ENCODE measurements at places on chromosomes 4 and X.

DNA sequence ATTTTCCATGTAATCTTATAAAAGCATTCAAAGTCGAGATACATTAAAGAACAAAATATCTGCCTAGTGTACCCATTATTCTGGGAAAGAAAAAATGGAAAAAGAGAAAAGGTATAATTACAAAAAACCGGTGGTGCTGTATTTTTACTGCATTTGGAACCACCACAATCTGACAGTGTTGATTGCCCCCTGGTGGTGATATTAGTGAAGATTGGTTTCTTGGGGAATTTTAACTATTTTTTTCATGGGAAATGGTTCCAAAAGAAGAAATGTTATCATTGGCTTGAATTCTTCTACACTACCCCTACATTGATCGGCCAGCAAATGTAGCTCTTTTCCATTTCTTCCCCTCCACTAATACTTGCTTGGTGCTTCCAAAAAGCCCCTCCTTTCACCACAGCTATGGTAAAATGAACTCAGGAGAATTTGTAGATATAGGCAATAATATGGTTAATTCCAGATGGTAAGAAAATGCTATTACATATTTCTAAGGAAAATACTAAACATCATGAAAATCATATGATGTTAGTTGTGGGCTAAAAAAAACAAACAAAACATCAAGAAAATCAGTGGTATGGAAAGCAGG is 50.0 kb downstream of the COX18 start:
- peak; percentile 27 for DNase-seq

GRCh38 chr4:54055494-54055893 is 8.9 kb downstream of the CHIC2 start:
- DNase-seq: no peak

GRCh38 chr4:10747186-10747585 is 62.6 kb upstream of the CLNK start:
- DNase-seq: no peak

DNA sequence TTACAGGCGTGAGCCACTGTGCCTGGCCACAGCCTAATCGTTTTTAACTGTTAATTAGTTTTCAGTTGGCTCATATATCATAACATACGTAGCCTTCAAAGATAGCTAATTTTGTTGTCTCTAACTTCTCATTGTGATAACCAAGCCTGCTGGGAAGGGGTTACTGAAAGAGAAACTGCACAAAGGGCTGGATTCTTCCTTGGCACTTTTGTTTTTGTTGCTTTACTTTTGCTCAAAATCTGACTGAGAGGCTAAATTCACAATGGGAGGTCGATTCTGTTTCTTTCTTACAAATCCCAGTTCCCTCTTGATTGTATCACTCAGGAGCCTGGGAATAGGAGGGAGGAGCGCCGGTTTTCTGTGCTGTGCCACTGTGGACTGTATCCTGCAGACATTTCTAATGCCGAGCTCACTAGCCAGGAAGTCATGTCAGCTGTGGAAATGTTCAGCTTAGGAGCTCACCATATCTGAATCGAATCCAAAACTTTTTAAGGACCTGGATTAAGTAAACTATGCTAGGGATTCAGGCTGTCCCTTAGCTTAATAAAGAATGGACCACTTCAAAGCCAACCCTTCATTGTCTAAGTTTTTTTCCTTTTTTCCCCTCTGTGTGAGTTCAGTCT is 120.5 kb upstream of the FAT1 start:
- DNase-seq: peak; percentile 32

- no peak for DNase-seq
These were observed 66.6 kb downstream of the ING2 start for GRCh38 chr4:183571350-183571941.

DNA sequence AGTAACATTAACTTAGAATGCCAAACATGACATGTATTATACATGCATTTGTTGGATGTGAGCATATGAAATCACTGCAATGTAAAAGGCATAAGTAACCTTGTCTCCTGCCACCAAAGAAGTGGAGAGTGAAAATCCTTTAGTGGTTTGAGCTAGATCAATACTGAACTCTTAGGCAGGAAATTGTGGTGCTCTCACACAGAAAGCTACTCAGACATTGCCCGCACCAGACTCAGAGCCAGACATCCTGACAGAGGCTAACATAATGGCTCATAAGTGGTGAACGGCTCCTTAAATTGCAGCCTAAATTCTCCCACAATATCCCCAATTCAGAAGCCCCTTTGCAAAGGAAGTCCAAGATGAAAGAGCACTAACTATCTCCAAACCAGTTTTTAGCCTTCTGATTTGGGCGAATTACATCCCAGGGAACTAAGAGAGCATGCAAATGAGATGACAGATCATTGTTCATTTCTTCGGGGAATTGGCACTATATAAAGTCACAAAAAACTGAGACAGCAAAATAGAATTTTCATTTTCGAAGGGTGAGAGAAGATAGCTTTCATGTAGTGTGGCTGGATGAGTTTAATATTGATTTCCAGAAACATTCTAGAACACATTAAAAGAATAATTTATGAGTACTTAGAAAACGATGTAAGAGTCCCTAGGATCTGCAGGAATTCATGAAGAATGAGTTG is 233.6 kb upstream of the RPS6KA3 start:
- no peak for DNase-seq

- DNase-seq: no peak
These were observed 139.0 kb downstream of the CORIN start for GRCh38 chr4:47698837-47699236.

- no peak for DNase-seq
These were observed 293.4 kb downstream of the BMPR1B start for GRCh38 chr4:95050980-95051701.

DNA sequence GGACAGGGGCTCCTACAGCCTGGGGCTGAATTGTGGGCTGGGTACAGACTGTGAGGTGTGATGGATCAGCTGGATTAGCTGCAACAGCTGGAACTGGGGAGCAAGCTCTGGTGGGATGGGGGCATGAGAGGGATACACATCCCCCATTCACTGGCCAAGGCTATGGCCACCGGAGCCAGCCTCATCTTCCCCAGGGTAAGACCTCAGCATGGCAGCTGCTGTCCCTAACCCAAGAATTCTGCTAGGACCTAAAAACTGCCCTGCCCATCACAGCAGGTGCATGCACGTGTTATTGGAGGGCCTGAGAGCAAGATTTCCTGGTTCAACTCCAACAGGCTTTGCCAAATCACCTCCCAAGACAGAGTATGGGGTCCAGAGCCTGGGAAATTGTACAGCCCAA is 258.6 kb upstream of the AGTR2 start:
- DNase-seq: no peak

DNA sequence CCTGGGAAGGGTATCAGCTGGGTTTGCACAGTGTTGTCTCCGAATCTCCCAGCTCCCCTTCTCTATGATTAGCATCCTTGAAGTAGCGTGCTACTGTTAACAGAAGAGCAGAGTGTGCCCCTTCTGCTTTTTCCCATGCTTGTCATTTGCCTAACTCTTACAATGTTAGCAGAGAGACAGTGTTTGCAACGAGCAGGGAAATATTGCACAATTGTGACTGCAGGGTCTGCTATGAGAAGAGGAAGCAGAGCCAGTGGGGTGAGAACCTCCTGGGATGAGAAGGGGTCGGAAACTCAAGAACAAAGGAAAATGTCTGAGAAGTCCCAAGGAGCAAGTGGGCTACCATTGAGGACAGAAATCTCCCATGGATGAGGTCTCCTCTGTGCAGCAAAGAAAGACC is 7.8 kb upstream of the CHRNA9 start:
- no peak for DNase-seq

DNA sequence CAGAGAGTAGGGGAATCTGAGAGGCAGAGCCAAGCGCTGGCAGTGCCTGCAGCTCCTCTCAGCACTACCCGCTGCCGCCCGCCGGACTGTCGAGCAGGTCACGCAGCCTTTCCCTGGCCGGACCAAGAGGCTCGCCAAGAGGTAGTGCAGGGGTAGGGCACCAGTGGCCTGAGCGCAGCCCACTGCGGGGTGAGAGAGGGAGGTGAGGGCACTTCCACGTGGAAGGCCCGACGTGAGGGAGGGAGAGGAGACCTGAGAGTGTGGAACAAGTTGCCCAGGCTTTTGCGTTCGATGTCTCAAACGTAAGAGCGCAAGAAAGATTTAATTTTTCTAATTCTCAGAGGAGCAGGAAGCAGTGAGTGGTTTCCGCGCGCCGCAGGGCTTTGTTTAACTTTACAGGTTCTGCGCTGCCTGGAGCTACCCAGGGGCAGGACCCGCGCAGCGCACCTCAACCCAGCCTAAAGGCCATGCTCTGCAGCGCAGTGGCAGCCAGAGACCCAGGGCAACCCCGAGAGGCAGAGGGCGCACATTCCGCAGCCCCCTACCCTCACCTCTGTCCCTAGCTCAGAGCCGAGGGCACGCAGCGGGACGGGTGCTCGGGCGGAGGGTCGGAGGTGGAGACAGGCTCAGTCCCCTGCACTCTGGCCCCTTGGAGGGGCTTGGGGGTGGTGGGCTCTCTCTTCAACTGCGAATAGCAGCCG is 14.9 kb downstream of the ARHGAP36 start:
- DNase-seq: no peak

DNA sequence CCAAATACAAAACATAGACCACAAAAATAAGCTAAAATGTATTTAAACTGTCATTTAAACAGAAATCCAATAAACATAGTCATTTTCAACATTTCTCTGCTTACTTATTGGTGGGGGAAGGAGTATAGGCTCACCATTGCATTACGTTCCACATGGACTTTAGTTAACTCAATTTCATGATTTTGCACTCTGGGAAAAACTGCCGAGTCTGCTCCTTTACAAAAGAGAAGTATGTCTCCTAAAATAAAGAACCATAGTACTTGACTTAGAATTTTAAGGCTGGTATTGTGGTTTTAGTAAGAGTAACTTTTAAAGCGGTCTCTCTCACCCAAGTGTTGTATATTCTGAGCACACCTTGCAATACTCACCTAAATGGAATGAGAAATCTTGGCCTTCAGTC is 75.1 kb upstream of the MCF2 start:
- no peak for DNase-seq

DNA sequence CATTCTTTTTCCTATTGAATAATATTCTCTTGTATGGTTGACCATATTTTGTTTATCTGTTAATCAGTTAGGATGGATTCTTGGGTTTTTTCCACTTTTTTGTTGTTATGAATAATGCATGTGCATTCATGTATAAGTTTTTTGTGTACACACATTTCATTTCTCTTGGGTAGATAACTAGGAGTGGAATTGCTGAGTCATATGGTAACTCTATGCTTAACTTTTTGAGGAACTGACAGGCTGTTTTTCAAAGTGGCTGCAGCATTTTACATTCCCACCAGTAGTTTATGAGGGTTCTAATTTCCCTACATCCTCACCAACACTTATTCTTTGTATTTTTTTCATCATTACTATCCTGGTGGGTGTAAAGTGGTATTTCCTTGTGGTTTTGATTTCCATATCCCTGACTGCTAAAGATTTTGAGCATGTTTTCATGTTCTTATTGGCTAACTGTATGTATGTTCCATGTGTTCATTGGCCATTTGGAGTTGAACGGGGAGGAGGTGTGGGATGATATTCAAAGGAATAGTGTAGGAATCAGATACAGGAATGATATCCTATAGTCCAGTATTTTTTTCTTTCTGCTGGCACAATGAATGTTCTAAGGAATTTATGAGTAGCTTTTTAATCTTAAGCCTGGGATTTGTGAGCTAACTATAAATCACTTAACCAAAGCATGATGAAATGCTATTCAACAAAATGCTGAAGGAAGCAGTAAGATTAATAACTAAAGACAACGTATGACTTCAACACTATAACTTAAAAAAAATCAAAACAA is 114.3 kb downstream of the AMELX start:
- no peak for DNase-seq

DNA sequence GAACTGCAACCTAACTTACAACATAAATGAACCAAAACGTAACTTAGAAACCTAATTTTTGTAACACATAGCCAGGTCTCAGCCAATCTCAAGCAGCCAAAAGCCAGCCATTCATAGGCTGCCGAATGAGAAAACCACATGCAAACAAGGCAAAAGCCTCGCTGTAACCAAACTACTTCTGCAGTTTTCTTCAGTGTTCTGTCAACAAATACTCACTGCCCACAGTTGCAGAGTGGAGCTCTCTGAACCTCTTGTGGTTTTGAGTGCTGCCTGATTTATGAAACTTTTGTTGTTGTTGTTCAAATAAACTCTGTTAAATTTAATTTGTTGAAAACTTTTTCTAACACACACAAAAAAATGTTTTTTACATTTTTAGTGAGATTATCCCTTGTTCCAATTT is 251.2 kb downstream of the PAPSS1 start:
- DNase-seq: no peak

- DNase-seq: no peak
These were observed 305.5 kb downstream of the FAT4 start for GRCh38 chr4:125620066-125620860.

- DNase-seq: no peak
These were observed 10.7 kb upstream of the YIPF7 start for GRCh38 chr4:44661940-44662622.

GRCh38 chr4:40325406-40326019 is 9.6 kb upstream of the CHRNA9 start:
- DNase-seq: no peak

- no peak for DNase-seq
These were observed 240.6 kb downstream of the AFAP1 start for GRCh38 chr4:7699031-7699430.

- no peak for DNase-seq
These were observed 575.9 kb downstream of the MID1IP1 start for GRCh38 chrX:39377157-39377556.

Measured in Panc1 (cell line).